ENCODE measurements at places on chromosomes 16 and 17.
A peak's percentile ranks its signal among the peaks of the same experiment; 100 is the strongest.

DNA sequence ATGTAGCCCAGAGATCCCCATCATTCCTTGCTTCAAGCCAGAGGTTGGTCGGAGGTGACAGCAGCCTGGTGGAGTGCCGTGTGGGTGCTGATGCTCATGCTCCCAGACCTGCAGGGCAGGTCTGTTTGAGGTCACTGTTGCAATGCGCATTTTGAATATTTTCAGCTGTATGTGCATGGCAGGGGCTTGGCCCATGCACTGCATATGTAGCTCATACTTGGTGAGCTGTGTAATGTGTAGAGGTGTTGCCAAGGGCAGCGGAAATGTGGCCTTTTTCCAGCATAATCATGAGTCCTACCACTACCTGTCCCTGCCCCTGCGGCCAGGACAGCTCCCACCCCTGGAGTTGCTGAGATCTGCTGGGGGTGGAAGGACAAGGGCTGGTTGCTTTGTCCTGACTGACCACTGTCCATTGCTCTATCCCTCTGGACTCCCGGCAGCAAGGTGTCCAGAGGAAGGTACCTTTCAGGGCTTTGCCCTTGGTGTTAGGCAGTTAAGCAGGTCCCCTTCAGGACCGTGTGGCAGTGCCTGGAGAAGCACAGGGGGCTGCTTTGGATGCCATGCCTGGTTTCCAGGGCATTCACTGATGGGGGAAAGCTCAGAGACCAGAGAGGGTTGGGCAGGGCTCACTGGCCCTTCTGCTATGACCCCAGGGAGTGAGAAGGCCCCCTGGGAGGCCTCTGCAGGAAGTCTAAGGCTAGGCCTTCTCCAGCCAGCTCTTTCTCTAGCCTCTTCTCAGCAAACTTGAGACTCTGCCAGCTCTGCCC lies 215.2 kb downstream of the NTN1 start:
- no peak for DNase-seq

DNA sequence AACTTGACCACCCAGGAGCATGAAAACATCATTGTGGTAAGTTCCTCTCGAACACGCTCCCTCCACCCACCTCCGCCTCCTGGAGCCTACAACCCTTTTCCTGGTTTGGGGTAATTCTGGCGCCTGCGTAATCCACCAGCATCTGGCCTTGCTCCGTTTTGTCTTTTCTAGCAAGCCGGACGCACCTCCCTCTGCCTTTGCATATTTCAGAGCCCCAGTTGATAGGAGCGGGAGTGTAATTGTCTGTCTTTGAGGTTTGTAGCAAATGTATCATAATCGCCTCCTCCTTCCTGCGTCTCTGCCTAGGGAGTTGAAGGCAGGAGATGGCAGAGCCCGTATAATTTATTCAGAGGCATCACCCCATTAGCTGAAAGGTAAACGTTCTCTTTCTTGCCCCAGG lies 121.3 kb upstream of the PLCG2 start:
- DNase-seq: no peak

GRCh38 chr17:12591021-12591735 lies 74.5 kb upstream of the MYOCD start:
- DNase-seq: no peak

DNA sequence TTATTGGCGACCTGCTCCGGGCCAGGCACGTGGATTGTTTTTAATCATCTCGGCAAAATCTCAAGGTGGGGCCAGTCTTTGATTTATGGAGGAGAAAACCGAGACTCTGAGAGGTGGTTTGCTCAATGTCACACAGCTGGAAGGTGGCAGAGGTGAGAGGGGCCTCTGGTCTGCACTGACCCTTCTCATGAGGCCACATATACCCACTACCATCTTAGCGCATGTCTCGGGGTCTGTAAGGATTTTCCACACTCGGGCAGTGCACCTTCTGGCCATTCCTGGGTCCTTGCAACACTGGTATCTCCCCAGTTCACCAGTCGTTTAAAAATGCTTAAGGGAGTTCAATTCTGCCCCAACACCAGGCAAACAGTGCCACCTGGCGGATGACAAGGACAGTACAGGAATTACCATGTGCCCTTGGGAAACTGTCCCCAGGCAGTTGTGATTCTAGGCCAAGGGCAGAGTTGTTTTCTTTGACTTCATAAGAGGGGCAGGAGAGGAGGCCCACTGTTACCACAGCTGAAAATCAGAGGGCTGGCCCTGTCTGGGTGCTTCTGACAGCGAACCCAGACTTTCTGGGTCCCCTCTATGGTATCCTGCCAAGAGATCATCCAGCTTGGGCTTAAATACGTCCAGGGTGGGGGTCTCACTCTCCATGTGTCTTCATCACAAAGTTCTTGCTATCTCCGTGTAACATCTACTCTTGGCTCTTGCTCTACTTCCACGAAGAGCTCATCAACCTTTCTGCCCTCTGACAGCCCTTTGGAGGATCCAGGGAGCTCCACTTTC lies 39.4 kb upstream of the RAI1 start:
- DNase-seq: peak; percentile 89

DNA sequence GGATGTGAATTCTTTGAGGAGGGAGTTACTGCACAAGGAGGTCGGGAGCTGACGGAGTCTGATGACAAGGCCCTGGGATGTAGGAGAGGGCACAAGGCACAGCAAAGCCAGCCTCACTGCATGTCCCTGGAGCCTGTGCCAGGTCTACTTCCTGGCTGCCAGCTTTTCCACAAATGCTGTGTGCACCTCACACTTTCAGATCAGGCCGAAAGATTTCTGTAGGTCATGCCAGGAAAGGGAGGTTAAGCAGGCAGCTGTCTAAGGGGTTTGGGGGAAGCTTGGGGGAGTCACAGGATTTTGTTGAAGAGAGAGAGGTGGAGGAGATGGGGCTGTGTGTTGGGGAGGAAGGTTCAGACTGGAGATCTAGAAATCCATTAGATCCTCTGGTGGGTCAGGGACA lies 792.5 kb downstream of the KCNJ18 start:
- DNase-seq: no peak

GRCh38 chr17:71068408-71068750 lies 899.0 kb downstream of the KCNJ2 start:
- no peak for DNase-seq

DNA sequence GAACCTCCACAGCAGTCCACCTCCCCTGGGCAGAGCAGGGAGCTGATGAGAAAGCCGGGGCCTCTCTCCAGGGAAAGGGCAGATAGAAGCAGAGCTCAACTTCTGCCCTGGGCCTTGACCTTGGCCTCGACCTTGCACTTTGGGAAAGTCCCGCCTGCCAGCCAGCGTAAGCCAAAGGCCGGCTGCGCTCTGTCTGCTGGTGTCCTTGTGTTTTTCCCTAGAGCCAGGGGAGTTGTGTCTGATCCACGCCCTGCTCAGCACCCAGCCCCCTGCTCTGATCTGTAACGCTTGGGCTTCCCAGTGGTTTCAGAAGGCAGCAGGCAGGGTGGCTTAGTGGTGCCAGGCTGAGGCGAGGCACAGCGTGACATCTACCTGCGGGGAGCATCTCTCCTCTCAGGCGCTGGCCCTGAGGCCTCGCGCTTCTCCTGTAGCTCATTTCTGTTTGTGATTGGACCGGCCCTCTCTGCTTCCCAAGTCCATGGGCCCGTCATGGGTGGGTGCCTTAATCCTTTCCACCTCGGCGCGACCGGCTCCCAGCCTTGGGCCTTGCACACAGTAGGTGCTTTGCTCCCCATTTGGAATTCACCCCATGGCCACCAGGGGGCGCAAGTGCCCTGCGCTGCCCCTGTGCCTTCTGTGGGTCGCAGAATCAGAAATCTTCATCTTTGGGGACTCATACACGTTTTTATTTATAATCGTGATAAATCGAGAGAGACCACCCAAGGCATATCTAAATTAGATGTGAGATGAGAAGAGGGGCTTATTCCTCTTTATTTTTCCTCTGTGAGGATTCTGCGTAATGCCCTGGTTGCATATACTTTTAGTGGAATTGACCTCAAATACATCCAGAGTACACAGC lies 24.2 kb downstream of the SGSH start:
- DNase-seq: no peak

DNA sequence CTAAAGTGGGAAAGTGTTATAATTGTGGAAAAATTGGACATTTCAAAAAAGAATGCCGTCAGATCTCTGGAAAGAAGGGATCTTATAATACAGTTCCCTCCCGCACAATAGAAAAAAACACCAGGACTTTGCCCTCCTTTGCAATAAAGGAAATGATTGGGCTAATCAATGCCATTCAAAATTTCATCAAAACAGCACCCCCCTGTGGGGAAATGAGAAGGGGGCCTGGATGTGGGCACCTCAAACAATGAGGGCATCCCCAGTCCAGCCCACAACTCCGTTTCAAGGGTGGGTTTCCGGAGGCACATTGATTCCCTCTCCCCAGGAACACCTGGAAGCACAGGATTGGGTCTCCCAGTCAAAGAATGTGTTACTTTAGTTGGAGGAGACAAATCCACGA lies 26.1 kb downstream of the CD300LG start:
- DNase-seq: no peak

DNA sequence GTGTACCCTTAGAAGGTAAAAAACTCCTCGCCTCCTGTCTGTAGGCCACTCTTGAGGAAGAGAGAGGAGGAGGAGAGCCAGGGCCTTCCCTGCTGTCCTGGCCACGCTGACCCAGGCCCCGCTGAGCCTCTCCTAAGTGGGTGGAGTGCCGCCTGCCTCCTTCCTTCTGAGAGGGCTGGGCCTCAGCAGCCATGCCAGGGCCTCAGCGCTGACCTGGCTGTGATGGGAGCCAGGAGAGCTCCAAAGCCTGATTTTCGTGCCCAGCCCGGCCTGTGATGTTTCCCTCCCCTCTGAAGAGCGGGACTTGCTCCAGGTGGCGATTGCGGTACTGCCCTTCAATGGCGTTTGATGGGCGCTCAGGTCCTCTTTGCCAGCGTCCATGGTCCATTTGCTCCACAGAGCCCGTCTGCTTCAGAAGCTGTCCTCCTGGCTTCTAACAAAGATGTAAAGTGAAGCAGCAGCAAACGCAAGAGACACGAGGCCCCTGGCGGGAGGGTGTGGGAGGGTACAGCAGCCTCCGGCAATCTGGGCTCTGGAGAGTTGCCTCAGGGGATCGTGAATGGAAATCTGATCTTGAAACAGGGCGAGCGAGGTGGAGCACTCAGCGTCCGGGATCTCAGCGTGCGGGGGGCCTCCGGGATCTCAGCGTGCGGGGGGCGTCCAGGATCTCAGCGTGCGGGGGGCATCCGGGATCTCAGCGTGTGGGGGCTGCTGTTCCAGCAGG lies 93.5 kb downstream of the NPIPB11 start:
- DNase-seq: no peak

DNA sequence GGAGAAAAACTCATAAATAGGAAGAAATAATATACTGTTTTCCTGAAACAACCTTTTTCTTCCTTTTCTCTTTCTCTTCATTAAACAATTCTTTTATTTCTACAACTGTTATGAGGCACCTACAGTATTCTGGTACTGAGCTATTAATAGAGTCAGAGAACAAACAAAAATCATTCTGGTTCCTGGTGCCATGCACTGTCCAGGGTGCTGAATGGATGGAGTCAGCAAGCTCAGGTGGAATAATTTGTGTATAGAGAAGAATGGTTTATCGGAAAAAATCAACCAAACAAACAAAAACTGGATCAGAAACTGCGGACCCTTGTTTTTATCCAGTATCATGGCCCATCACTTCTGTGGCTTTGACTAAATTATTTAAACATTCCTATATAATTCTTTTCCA lies 430.3 kb upstream of the GOT2 start:
- DNase-seq: no peak

- DNase-seq: no peak
These were observed 4.9 kb downstream of the IRX6 start for GRCh38 chr16:55328611-55329569.

DNA sequence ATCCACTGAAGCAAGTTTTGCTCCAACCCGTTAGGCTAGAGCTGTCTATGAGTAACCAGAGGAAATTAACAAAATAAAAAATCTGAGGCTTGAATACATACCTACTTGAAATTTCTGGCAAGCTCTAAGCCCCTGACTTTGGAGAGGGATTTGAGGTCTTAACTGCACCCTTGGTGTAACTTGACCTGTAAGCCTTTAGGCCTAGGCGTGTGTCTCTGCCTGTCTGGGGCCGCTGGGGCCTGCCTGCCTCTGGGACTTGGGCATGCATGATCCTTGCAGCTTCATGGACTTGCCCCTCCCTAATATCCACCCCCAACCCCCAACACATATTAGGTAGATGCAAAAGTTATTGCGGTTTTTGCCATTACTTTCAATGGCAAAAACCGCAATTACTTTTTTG lies 3.7 kb upstream of the CDC42EP4 start:
- DNase-seq: no peak

- DNase-seq: no peak
These were observed 93.8 kb upstream of the FAM20A start for GRCh38 chr17:68694791-68695485.

GRCh38 chr17:82665217-82665616 lies 17.0 kb upstream of the WDR45B start:
- DNase-seq: peak; percentile 67

DNA sequence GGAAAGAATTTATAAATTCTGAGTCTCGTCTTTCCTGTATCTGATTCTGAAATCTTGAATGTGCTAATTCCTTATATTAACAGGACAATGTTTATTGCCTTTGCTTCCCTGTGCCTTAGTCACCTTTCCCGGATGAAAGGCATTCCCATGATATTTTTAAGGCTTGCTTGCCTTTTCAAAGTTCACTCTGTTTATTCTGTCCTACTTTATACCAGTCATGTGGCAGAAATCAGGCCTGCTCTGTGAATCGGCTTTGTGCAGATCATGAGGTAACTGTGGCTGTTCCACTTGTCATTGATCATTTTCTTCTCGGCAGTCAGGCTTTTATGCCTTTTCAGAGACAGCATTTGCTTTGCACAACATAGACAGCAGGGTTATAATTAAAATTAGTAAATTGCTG lies 28.8 kb upstream of the ABCC11 start:
- DNase-seq: no peak

- DNase-seq: peak; percentile 97
These were observed 85.9 kb downstream of the SNX29 start for GRCh38 chr16:12062343-12063003.

GRCh38 chr16:16124438-16124837 lies 98.9 kb downstream of the ABCC6 start:
- DNase-seq: no peak

GRCh38 chr17:74730491-74731346 lies 6.3 kb upstream of the RAB37 start:
- peak; percentile 78 for DNase-seq

All from posterior vena cava (tissue), 2 donors.